ENCODE measurements at places on chromosomes 16 and 17.
A peak's percentile ranks its signal among the peaks of the same experiment; 100 is the strongest.

- DNase-seq: no peak
These were observed 71.0 kb upstream of the CCL1 start for GRCh38 chr17:34434052-34434451.

DNA sequence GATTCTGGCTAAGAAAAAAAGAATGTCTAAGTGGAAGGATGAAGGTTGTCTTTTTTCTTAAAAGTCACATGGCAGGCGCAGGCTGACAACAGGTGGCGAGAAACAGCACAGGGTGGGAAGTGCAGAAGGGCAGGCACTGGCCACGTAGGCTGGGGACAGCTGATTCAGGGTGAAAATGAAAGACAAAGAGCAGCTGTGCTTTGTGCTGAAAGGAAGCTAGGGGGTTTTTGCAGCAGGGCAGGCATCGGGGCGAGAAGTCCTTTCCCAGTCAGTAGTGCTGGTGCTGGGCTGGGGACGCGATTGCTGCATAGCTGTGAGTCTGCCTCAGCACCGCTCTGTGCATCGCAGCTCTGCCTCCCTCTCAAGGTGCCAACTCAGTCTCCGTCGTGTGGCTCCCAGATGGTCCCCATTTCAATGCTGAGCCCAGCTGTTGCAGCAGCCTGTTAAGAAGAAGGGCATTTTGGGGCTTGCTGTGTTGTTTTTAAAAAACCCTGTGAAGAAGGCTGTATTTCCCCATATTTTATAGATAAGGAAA, 183.1 kb upstream of the CCL2 start:
- no peak for DNase-seq

- no peak for DNase-seq
These were observed 150.1 kb upstream of the SDK2 start for GRCh38 chr17:73794336-73794735.

DNA sequence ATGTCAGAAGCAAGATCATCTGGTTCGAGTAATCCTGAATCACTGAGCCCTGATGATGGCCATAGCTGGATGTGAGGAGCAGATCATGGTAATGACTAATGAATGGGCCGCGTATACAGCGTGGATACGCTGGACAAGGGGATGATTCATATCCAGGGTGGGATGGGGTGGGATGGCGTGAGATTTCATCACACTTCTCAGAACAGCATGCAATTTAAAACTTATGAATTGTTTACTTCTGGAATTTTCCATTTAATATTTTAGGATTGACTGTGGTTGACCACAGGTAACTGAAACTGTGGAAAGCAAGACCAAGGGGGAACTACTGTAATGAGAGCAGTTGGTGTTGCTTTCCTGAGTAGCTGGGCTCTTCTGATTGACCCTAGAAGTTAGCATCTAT, 225.5 kb downstream of the STX8 start:
- no peak for DNase-seq

DNA sequence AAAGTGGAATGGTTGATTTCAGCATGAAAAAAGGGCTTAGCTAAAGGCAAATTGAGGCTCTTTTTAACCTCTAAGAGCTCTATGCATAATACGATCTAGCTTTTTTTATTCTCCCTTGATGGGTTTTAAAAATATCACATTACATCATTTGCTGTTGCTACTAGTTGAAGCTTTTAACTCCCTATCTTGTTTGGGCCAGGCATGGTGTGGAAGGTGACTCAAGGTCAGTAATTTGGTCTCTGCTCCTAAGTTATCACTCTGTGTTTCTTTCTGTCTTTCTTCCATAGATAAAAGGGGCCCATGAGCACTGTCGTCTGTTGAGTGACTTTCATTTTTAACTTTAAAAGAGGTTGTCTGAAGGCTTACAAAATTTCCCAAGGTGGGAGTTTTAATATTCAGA, 58.1 kb upstream of the GOT2 start:
- no peak for DNase-seq

GRCh38 chr16:88078111-88078775, 127.0 kb downstream of the BANP start:
- no peak for DNase-seq

- DNase-seq: peak; percentile 16
These were observed 20.1 kb downstream of the CD7 start for GRCh38 chr17:82297280-82297713.

GRCh38 chr17:69919789-69920188, 155.2 kb upstream of the KCNJ16 start:
- DNase-seq: no peak

DNA sequence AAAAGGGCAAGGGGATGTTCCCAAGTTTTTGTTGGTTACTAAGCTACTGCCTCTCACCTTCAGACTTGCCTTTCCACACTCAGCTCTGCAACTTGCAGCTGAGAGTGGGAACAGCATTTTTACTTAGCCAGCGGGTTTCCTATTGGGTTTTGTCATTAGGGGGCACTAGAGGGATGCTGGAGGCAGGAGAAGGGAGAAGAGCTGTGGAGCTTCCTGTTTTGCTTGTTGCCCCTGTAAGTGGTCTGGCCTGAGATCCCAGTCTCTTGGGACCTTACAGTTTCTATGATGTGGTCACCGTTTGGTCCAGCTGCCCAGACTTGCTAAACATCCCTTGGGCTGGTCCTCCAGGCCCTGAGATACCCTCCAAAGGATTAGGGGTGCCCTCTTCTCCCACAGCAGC, 209.6 kb upstream of the NLRP1 start:
- DNase-seq: no peak

GRCh38 chr17:35765086-35765710, 4.5 kb downstream of the C17orf50 start:
- DNase-seq: no peak

GRCh38 chr17:17365476-17366110, 62.4 kb downstream of the NT5M start:
- no peak for DNase-seq

GRCh38 chr17:80874866-80875445, 116.7 kb upstream of the CHMP6 start:
- DNase-seq: no peak

DNA sequence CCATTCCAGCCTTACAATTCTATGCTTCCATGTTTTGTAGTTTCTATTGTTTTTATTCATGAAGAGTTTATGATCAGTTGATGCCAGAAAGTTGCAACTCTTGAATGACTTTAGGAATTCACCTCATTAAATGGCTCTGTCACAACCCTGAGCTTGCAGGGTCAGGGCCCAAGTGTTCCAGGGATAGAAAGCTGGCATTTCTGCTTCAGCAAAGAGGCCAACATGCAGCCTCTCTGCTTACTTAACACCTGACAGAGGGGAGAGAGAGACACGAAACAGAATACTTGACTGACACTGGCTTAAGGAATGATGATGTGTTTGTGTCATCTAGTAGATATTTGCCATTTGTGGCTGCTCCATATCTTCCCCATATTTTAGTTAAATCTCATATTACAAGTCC, 328.1 kb downstream of the CA10 start:
- no peak for DNase-seq

- no peak for DNase-seq
These were observed 12.5 kb upstream of the DPEP1 start for GRCh38 chr16:89600956-89601355.

DNA sequence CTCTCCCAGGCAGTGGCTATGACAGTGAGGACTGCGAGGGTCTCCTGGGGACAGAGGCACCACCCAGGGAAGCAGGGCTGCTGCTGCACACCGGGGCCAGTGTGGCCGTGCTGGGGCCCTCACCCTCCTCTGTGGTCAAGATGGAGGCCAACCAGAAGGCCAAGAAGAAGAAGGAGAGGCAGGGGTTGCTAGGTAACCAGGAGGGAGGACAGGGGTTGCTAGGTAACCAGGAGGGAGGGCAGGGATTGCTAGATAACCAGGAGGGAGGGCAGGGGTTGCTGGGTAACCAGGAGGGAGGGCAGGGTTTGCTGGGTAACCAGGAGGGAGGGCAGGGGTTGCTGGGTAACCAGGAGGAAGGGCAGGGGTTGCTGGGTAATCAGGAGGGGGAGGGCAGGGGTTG, 55.2 kb downstream of the ACTG1 start:
- no peak for DNase-seq

DNA sequence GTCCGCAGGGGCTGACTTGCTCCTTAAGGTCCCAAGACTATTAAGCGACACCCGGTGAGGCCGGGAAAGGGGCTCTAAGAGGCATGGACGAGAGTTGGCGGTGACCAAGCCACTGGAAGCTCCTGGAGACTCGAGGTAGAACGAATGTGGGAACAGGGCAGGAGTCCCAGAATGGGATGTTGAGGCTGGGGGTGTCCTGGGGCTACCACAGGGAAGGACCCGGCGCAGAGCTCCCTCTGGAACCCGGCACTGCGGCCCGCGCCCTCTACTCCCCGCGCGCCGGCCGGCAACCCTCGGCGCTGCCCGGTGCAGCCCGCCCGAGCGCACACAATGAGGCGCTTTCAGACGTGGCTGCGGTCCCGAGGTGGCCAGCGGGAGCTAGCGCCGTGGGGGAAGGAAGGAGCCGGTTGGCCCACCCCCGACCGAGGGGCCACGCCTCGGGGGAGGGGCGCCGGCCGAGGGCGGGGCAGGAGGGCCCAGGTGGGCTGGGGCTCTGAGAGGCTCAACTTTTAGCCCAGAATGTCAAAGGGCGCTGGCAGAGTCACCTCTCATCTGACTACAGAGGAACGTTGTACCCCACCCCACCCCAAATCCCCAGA, at the start of gene CHST6:
Gene CHST6 (minus strand): TSS at position 366 of the 599 bp plus-strand sequence. CDS start 15,613 bp downstream, outside the sequence.
- DNase-seq: no peak

DNA sequence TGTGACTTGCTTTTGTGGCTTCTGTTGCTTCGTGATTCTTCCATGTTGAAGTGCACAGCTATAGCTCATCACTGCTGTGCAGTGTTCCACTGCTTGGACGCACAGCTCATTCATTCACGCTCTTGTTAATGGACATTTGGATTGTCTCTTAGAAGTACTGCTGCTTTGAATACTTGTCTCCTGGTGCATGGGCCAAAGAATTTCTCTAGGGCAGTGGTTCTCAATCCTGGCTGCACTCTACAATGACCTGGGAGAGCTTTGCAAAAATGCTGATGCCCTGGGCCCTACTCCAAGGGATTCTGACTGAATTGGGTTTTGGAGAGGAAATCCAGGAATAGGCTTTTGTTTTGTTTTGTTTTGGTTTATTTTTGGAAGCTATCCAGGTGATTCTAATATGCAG, 20.0 kb downstream of the CCL17 start:
- DNase-seq: no peak

GRCh38 chr17:31225831-31226230, 71.2 kb downstream of the OMG start:
- no peak for DNase-seq

- DNase-seq: no peak
These were observed 81.1 kb downstream of the ANKRD11 start for GRCh38 chr16:89409161-89409711.

DNA sequence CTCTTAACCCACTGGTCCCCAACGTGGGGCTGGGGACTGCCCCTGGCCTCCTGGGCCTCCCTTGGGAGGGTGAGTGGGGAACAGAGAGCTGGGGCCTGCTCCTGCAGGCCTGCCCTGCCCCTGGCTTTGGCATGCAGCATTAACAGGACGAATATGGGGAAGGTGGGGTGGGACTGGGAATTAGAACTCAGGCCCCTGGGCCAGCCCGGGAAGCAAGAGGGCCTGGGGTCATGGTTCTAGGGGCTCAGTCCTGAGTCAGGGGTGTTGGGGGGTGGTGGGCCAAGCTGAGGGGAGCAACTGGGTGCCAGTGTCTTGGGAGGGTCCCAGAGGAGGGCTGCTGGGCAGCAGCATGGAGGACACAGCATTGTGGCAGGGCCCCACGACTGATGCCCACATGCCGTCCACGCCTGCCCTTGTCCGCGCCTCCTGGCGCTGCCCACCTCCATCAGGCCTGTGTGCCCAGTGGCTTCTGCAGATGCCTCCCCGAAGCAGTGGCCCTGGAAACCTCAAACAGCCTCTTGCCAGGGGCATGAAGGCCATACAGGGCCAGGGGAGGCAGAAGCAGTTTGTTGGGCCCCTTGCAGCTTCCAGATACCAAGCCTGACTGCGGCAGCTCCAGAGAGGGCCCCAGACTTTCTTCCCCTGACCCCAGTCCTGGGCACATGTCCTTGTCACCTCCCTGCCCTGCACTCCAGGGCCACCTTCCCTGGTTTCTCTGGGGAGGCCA, 4.8 kb downstream of the MAP2K3 start:
- no peak for DNase-seq

GRCh38 chr16:88782454-88783390, 2.3 kb downstream of the PIEZO1 start:
- DNase-seq: no peak

- peak; percentile 34 for DNase-seq
These were observed 178.3 kb downstream of the MRTFB start for GRCh38 chr16:14249291-14250032.

- DNase-seq: no peak
These were observed 238.6 kb upstream of the GSE1 start for GRCh38 chr16:85374571-85374872.

DNA sequence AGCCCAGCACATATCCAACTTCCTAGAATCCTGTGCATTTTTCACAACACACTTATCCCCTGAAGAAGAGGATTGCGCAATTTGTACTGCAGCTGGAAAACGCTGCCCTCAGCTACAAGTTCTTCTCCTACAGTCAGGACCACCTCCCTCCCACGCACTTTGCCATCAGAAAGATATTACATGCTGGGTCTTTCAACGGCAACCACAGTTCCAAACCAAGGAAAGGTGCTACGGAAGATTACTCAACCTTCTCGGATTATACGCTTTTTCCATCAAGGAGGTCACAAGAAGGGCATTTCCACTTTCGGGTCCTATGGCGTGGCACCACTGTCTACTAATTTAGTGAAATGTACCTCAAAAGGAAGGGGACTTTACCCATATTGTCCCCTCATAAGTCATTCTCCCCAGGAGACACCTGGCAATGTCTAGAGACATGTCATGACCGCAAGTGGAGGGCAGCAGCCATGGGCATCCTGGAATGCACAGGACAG, 35.2 kb downstream of the USP7 start:
- DNase-seq: no peak

- no peak for DNase-seq
These were observed 13.7 kb downstream of the BLMH start for GRCh38 chr17:30278032-30278431.

GRCh38 chr17:69711541-69711940, 297.0 kb downstream of the MAP2K6 start:
- no peak for DNase-seq

GRCh38 chr16:11502239-11502638, 84.5 kb downstream of the LITAF start:
- no peak for DNase-seq

DNA sequence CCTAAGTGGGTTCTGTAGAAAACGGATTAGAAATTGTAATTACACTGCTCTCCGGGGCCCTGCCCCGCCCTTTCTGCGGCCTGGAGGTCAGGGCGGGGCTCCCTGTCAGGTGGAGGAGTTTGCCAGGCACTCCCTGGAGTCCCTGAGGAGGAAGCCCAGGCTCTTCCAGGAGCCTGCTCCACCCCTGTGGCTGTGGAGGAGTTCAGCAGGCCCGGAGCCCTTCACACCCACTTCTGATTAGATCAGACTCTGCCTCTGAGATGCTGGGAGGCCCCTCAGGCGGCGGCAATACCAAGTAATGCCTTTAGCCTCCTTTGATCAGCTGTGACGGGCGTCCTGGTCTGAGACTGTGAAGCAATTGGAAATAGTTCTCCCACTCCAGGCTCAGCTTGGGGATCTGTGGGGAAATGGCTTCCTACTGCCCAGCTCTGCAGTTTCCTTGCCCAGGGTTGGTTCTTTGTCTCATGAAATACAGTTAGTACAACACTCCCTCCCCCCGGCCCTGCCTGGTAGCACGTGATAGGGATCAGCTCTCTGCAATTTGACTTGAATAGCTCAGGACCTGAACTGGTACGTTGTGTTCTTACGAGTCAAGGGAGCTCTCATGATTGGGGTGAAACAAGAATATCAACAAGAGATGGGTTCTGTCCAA, 22.3 kb downstream of the BAIAP2 start:
- peak; percentile 29 for DNase-seq

All from amygdala (tissue), 56 donors.